COR-L47 (cell line): ENCODE measurements at places on chromosomes 5 and 9.
A peak's percentile ranks its signal among the peaks of the same experiment; 100 is the strongest.

DNA sequence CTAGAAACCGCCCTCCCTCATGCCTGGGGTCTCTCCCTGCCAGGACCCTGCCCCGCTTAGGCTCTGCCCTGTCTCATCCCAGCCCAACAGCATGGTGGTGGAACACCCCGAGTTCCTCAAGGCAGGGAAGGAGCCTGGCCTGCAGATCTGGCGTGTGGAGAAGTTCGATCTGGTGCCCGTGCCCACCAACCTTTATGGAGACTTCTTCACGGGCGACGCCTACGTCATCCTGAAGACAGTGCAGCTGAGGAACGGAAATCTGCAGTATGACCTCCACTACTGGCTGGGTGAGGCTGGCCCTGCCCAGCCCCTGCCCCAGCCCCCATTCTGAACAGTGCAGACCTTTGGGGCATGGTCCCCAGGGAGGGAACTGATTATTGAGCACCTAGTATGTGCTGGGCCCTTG is 33.9 kb downstream of the GSN start:
- no peak for DNase-seq

GRCh38 chr5:140966293-140967225 is at the start of gene PCDHAC2:
TSS of gene PCDHAC2 (plus strand) at chr5:140966476. CDS start at chr5:140966767, 291 bp downstream.
- DNase-seq = peak; percentile 34

DNA sequence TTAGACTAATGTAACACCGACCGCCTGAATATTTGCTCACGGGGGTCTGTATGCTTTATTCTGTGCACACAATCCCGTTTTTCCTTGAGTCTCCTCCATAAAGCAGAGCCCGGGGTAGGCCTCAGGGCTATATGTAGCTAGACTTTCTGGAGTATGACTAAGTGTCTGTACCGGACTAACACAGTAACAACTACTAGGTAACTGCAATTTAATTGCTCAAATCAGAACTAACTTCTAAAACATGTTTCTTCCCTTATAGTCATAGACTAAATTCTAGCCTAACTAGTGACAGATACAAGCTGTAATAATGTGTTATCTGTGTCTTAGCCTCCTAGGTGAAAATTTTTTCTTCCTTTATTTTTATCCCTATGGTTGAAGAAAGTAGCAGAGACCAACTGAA is 2.1 kb downstream of the REEP5 start:
- DNase-seq = no peak

GRCh38 chr5:159773062-159773924 is 143.0 kb upstream of the ADRA1B start:
- peak; percentile 2 for DNase-seq
